ENCODE measurements at places on chromosomes 16 and 17.

GRCh38 chr16:5756969-5757368 lies 659.4 kb upstream of the EEF2KMT start:
- no peak for DNase-seq

GRCh38 chr16:22321340-22322001 lies 24.3 kb downstream of the POLR3E start:
- DNase-seq: peak; percentile 79

DNA sequence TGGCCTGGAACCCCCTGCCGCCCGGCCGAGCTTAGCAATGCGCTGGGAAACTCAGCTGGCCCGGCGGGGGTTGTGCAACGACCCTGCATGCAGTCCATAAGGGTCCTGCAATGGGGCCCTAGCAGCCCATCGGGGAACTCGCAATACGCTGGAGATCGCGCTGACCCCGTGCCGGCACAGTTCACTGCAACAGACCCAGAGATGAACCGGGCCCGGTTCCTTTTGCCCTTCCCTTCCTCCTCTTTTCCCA lies 375 bp downstream of the SLC25A11 start:
- no peak for DNase-seq

DNA sequence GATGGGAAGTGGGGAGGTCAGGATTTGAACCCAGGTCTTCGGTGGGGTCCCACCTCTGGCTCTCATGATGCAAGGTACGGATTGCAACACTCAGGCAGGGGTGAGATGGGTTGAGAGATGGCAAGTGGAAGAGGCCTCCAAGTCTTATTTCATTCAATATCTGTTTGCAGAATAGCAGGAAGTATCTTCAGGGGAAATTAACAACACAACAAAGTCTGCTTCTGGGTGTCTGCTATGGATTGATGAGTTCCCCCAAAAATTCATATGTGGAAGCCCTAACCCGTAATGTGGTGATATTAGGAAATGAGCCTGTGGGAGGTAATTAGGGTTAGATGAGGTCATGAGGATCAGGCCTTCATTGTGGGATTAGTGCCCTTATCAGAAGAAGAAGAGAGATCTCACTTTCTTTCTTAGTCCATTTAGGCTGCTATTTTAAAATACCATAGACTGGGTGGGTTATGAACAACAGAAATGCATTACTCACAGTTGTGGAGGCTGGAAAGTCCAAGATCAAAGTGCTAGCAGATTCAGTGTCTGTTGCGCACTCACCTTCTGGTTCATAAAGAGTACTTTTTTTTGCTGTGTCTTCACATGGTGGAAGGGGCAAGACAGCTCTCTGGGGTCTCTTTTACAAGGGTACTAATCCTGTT lies 4.4 kb upstream of the CD300H start:
- DNase-seq: no peak

- peak; percentile 62 for DNase-seq
Measured at GRCh38 chr17:39607057-39607850, 466 bp downstream of the NEUROD2 start.

- peak; percentile 33 for DNase-seq
Measured at GRCh38 chr17:81402530-81402941, 7.3 kb downstream of the BAHCC1 start.

GRCh38 chr16:29916979-29917378 lies 9.0 kb downstream of the KCTD13 start:
- no peak for DNase-seq

GRCh38 chr16:66275775-66276428 lies 90.6 kb upstream of the CDH5 start:
- peak; percentile 69 for DNase-seq

DNA sequence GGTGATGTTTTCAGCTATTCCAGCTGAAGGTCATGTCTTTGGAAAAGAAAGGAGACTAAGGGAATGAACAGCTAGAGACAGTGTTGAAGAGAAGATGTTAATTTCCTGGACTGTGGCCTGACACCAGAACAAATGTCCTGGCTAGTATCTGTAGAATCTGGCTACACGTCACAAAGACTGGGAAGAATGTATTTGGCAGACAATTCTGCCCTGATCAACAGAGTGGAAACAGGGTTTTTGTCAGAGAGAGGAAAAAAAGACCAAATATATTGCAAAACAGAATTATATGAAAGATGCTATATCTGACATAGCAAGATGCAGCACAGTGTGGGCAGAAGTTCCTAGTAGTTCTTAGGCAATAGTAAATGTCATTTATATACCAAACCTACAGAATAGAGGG lies 17.0 kb upstream of the ANKFN1 start:
- no peak for DNase-seq

DNA sequence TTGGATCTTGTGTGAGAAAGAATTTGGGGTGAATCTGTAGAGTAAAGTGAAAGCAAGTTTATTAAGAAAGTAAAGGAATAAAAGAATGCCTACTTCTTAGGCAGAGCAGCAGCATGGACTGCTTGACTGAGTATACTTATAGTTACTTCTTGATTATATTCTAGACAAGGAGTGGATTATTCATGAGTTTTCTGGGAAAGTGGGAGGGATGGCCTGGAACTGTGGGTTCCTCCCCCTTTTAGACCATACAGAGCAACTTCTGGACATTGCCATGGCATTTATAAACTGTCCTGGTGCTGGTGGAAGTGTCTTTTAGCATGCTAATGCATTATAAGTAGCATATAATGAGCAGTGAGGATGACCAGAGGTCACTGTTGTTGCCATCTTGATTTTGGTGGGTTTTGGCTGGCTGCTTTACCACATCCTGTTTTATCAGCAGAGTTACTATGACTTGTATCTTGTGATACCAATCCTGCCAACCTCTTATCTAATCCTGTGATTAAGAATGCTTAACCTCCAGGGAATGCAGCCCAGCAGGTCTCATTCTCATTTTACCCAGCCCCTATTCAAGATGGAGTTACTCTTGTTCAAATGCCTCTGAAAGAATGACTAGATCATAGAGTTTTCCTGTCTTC lies 58.7 kb downstream of the HSD17B2 start:
- DNase-seq: no peak

GRCh38 chr16:23434380-23434779 lies 18.6 kb downstream of the COG7 start:
- no peak for DNase-seq

- DNase-seq: no peak
Measured at GRCh38 chr16:24980077-24980793, 34.9 kb downstream of the ARHGAP17 start.

- no peak for DNase-seq
Measured at GRCh38 chr17:1779571-1780131, 17.8 kb downstream of the SERPINF1 start.

- no peak for DNase-seq
Measured at GRCh38 chr17:27462714-27463113, 6.5 kb downstream of the KSR1 start.

All from WTC11 (cell line).